ENCODE measurements at places on chromosomes 5 and 9.

- DNase-seq, result no peak
Observed at GRCh38 chr5:119353686-119354366, 2.0 kb upstream of the TNFAIP8 start.

GRCh38 chr9:105117234-105117633, 127.2 kb upstream of the SLC44A1 start:
- DNase-seq, result no peak

GRCh38 chr9:87395804-87396479, 101.7 kb upstream of the DAPK1 start:
- DNase-seq, result no peak

DNA sequence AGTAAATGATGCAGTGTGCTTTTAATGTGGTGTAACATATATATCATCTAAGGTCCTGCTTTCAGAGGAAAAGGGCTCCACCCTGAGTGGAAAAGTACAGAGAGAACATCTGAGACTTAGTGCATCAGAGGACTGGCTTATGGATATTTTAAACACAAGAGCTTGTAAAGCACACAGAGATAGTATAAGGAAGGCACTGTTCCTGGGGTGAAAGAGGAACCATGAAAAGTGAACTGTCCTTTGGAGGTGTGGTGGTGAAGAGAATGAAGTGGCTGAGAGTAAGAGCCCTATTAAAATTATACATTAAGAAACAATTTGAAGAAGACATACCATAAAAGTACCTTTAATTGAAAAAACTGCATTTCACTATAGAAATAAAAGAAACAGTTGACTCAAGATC, 68.9 kb downstream of the CSF2 start:
- DNase-seq, result no peak

- no peak for DNase-seq
Observed at GRCh38 chr9:129673602-129674001, 8.2 kb downstream of the PRRX2 start.

GRCh38 chr5:124289641-124290311, 456.7 kb downstream of the ZNF608 start:
- DNase-seq, result no peak

- DNase-seq, result no peak
Observed at GRCh38 chr9:7456377-7456776, 343.2 kb downstream of the DMAC1 start.

DNA sequence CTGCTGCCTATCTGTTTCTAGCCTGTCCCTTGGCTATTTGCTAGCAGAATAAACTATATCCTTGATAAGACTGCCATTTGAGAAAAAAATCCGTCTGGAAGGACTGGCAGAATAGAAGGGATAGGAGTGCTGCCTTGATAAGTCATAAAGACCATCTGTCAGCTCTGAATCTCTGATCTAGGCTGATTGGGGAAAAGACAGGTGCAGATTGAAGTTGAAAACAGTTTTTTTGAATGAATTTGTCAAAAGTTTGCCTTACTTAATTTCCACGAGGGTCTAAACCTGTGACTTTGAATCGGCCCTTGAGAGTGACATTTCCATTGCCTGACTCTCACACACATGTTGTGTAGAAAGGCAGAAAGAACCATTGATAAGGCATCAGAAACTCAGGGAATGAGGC, 218.6 kb downstream of the MAN2A1 start:
- no peak for DNase-seq

- DNase-seq, result no peak
Observed at GRCh38 chr5:132877938-132878337, 4.5 kb downstream of the LEAP2 start.

- no peak for DNase-seq
Observed at GRCh38 chr9:1173211-1173610, 123.1 kb downstream of the DMRT2 start.

- no peak for DNase-seq
Observed at GRCh38 chr5:151202381-151203139, 21.3 kb downstream of the CCDC69 start.

DNA sequence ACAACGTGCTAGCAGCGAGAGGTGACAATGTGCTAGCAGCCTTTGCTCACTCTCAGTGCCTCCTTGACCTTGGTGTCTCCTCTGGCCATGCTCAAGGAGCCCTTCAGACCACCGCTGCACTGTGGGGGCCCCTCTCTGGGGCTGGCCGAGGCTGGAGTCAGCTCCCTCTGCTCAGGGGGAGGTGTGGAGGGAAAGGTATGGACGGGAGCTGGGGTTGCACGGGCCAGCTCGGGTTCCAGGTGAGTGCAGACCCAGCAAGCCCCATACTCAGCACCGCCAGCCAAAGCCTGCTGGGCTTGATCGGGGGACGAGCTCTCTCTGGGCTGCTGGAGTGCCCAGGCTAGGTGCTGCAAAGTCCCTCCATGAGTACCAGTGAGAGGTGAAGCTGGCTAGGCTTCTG, 180.2 kb downstream of the TRIM36 start:
- no peak for DNase-seq

GRCh38 chr5:57348376-57349140, 134.1 kb downstream of the ACTBL2 start:
- DNase-seq, result no peak

DNA sequence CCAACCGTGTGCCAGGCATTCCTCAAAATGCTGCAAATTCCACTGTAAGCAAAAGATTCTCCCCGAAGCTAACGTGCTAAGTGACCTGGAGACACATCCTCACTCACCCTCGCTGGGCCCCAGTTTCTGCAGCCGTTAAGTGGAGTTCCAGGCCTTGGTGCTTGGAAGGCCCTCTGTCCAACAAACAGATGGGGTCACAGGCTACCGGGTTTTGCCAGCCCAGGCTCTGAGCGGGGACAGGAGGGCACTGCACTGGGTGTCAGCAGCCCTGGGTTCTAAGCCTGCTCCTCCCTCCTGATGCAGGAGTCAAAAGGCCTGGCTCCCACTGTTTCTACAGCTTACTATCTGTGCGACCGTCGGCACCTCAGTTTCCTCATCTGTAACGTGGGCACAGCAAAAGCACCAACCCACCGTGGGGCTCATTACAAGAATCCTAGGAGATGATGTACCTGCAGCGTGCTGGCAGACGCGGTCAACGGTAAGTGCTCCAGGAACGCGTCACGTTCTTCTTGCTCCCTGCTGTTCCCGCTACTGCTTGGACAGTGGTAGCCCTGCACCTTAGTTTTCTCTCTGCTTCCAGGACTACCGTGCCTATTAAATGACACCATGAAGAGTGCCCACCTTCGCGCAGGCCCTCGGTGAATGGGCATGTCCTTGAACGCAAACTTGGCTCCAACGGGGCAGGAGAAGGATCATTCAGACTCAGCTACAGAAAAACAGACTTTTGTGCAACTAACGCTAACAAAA, 84.8 kb downstream of the ADAMTS2 start:
- DNase-seq, result no peak

DNA sequence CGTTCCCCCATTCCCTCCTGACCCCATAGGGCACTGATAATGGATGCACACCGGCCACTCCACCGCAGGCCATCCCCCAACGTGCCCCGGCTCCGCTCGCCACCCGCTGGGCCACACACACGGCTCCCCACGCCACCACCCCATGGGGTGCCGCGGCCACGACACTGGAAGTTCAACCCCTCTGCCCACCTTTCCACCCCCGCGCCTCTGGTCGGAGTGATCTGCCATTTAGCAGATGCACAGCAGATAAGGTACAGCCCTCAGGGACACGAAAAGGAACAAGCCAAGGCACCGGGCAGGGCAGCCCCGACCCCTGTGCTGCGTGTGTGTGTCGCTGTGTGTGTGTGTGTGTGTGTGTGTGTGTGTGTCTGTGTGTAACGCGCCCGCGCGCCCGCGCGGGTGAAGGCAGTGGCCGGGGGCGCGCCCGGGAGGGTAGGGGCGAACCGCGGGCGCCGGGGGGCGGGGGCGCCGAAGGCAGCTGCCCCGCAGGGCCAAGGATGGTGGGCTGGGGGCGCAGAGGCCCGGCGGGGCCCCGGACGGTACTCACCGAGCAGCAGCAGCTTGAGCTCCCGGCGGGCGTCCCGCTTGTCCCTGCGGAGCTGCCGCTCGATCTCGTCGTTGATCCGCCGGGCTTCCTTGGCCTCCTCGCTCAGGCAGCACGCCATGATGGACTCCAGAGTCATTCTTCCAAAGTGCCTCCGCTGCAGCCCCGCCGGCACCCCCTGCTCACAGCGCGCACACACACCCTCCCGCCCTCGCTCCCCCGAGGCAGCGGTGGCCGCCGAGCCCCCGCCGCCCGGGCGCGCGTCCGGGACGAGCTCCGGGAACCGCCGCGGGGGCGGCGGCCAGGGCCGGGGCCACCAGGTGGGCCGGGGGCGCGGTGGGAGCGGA, 813 bp downstream of the GNAQ start:
- no peak for DNase-seq

DNA sequence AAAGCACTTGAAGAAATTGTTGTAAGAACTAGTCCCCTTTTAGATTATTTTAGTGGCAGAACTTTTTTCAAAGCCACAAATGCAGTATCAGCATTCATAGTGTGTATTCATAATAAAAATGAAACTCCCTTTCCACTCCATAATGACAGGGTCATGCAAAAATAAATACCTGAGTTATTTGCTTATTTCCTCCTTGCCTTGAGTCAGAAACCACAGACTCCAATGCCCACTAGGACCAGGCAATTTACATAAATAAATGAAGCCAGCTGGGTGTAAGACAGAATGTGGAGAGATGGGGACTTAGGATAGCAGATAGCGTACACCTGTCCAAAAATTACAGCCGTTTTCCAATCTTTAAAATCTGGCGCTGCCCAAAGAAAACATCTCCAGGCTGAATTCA, 417.8 kb downstream of the TMEM161B start:
- DNase-seq, result no peak

DNA sequence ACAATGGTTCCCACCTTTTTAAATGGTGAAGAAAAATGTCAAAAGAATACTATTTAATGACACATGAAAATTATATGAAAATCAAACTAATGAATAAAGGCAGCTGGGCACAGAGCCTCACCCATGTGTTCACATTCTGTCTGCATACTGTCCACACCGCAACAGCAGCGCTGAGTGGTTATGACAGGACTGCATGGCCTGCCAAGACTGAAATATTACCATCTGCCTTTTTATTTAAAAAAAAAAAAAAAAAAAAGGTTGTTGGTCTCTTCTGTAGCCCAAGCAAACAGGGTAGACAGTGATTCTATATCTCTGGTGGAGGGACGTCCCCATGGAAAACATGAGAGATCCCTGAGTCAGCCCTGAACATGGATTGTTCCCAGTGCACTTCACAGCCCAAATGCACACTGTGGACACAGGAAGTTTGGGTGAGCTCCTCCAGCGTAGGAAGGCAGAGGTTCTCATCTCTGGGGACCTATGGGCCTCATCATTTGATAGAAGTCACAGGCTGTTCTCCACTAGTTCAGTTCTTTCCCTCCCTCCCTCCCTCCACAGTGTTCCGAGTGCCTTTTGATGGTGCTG, 44.9 kb upstream of the SHC3 start:
- DNase-seq, result peak; percentile 67

- no peak for DNase-seq
Observed at GRCh38 chr9:127635201-127635735, 23.2 kb downstream of the STXBP1 start.

DNA sequence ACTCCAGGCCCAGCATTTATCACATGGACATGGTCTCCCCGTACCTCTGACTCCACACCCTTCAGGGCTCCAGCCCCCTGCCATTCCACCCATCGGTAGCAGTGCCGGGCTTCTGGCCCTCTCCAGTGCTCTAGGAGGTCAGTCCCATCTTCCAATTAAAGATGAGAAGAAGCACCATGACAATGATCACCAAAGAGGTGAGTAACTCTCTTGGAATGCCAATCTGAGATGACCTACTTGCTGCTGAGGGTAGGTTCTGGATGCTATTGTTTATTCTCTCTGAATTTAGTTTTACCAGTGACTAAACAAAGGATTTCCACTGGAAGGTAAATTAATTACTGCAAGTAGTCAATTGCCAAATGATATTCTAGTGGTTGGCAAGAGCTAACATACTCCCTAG, 80.8 kb downstream of the TLE4 start:
- no peak for DNase-seq

DNA sequence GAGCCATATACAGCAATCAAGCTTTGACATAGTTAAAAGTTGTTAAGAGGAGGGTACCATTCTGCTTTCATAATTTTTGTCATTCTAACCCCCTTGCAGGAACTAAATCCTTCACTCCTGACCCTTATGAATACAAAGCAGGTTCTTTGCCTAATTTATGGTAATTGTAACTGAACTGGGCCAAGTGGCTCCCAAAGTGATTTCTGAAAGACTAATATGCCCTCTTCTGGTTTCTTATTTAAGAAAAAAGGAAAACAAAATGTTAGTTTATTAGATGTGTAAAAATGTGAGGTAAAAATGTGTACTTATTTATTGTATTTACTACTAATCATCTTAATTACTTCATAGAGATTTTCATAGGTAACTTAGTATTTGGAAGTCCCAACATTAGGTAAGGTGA, 268.5 kb downstream of the BNC2 start:
- DNase-seq, result no peak

- DNase-seq, result peak; percentile 29
Observed at GRCh38 chr5:83877911-83878706, 157.5 kb upstream of the HAPLN1 start.

- DNase-seq, result no peak
Observed at GRCh38 chr5:181045316-181045715, 5.2 kb downstream of the BTNL9 start.

GRCh38 chr5:7805379-7805778, 45.6 kb downstream of the CFAP90 start:
- no peak for DNase-seq

DNA sequence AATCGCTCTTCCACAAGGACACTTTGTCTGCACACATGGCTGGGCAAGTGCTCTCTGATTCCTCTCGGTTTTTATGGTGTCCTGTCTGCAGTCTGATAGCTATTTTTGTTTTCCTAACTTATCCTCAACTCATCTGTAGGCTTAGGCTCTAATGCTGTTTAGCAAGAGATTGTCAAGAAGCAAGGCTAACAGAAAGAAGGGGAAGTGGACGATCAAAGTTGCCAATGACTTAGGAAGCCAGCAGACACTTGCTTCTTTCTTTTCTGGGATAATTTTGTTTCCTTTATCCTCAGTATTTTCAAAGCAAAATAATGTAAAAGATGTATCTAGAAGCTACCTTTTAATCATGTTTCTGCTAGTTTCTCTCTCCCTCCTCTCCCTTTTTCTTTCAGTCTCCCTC, 130.7 kb downstream of the PRKACG start:
- DNase-seq, result no peak

DNA sequence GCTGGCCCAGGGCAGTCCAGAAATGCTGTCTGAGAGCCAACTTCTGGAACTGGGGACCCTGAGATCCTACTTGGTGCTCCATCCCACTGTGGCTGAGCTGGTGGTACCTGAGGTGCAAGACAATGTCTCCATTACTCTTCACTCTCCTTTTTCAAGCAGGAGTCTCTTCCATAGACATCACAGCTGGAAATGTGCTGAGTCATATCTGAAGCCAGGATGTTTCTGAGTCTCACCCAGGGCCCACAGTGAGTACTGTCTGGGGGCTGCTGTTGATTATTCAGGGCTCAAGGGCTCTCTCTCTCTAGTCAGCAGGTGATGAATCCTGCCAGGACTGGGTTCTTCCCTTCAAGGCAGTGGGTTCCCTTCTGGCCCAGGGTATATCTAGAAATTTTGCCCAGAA, 145.2 kb upstream of the TAS2R1 start:
- DNase-seq, result no peak

DNA sequence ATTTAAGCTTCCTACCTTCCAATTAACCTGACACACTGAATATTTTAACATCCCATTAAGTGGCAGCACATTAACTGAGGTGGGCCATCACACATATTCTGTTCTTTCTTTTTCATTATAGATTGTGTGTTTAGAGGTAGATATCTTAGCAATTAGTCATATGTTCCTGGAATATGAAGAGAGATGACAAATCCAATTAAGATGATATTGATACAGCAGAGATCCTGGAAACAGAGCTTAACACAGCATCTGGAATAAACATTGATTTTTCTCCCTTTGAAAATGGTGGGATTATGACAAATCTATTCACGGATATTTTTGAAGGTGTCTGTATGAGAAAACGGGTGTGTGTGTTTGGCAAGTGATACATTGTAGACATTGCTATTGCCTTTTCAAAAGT, 448.0 kb downstream of the CDH10 start:
- no peak for DNase-seq
